Stimulated activated CD8-positive, alpha-beta memory T cell treated with anti-CD3 and anti-CD28 coated beads, Interleukin-4, amount 100 ng/mL, for 1 hour (primary cell): ENCODE measurements at places on chromosomes 2 and 18.

DNA sequence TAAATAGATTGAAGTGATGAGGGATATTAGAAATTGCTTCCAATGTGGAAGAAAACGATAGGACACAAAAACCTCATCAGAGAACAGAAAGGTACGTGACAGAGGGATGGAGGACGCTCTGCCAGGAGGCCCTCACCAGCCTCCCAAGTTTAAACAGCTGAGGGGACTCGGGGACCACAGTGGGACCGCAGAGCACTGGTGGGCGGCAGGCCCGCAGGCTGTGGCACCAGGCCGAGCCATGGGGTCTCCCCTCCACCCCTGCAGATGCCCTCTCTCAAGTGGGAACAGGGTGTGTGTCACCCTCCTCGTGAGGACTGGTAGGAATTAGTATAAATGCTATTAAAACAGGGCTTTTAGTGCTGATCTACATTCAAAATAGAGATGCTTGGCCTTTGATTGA, 10.8 kb downstream of the NDUFA10 start:
- no peak for DNase-seq

GRCh38 chr2:197828464-197829135, 24.2 kb downstream of the PLCL1 start:
- DNase-seq: no peak

DNA sequence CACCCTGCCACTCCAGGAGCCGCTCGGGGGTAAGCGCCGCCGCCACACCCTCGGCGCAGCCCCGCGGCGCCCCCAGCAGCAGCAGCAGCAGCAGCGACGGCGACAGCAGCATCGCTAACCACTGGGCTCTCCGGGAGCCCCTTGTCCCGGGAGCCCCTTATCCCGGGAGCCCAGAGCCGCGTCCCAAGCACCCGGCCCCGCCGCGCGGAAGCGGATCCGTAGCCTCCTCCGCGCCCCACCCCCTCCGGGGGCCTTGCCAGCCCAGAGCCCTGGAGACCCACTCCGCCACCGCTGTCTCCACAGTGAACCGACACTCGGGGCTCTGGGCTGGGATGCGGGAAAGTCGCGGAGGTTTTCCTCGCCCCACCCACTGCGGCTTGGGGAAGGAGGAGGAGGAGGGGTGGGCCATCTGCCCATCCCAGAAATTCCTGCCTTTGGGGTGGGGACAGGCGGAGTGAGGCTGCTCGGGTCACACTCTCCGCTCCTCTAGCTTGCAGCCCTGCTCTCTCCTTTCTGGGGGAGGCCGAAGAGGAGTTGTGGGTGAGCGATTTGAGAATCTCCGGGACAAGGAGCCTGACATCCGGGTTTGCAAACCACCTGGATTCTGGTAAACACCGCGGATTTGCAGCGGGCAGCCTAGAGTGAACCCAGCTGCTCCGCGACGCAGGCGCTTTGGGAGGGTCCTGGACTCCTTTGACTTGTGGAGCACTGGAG, at the start of gene PLA2R1:
TSS of gene PLA2R1 (minus strand) at position 324 of the 714 bp plus-strand sequence. CDS start at position 112, 212 bp downstream.
- DNase-seq: no peak

DNA sequence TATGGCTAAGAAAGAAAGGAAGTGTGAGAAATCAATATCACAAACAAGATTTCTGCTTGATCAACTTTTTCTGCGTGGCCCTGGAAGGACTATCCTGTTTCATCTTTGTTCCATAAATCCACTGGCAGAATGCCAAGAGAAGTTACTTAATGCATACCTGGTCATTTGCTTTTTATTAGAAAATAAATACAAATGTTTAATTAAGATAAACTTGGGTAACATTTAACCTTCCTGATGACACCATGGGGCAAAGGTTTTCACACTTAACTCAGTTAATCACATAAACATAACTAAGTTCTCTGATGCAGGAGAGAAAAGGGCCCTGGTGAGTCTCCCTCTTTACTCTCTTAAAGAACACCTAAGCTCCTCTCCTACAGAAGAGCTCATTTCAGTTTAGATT, 203.3 kb downstream of the AFF3 start:
- DNase-seq: no peak

- DNase-seq: no peak
These were observed 30.7 kb downstream of the METTL8 start for GRCh38 chr2:171402906-171403580.

DNA sequence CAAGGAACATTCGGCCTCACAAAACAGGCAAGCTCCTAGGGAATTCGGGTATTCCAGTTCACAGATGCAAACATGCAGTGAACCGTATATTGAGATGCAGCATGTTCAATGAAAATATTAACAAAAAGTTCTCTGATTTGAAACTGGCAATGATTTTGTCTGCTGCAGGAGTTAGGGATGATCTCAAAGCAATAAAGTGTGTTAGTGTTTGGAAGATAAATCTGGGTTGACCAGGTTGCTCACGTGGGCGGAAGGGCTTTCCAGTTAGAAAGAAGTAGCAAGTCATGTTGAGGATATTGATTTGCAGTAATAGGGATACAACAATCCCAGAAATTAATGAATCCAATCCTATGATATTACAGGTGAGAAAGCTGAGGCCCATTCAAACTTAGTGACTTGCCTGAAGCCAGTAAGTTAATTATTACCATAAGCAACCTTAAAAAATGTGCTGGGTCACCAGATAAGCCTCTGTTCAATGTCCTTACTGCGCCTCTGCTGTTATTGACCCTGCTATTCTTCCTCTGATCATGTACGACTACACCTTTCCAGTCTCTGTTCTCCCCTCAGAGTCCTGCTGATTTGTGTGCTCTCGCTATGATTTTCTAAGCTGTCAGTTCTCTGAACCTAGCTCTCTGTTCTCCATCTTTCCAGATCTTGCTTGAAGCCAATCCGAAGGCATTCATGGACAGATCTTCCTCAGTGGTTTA, 370.8 kb downstream of the DSEL start:
- no peak for DNase-seq

DNA sequence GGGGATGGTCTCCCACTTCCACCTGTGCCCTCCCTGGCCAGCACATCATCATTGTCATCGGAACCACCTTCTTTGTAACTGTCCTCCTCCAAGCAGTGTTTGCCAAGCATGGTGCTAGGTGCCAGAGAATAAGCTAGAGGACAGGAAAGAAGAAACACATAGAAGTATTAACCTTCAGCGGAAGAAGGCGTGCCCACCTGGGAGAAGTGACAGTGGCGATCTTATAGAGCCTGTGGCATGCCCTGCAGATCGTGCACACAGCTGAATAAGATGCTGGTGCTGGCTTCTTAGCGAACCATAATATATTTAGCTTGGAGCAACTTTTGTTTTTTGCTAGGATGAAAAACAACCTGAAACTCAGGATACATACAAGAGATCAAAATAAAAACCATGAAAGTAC, 148.0 kb downstream of the FAM210A start:
- no peak for DNase-seq

DNA sequence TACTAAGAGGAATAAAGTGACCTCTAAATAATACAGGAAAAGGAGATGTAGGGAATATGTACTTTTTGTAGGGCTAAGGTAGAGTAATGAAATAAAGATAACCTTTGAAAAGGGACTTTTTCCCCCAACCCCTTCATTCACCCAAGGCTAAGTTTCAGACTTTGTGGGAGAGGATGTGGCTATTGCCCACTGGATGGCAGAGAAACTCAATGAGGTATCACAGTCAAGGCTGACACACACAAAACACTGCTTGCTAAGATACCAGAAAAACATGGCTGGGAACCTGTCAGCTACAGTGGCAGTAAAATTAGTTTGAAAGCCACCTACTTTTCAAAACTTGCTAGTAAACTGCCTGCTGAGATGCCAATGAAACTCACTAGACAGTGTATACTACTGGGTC, 158.8 kb upstream of the WDSUB1 start:
- no peak for DNase-seq

DNA sequence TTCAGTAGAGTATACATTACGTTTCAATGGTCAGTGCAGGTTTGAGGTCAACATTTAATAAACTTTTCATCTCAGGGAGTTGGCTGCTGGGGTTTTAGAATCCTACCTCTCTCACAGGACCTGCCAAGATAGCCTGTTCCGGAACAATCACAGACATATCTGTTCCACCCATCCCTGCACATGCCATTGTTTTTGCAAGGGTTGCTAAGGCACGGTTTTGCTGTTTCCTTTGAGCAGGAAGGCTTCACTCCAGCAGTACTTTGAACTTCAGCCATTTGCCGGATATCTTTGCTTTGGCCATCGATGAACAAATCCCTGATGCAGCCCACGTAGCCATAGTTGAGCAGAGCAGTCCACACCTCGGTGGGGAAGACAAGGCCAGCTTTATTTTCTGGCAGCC, 493.8 kb downstream of the NRXN1 start:
- no peak for DNase-seq

DNA sequence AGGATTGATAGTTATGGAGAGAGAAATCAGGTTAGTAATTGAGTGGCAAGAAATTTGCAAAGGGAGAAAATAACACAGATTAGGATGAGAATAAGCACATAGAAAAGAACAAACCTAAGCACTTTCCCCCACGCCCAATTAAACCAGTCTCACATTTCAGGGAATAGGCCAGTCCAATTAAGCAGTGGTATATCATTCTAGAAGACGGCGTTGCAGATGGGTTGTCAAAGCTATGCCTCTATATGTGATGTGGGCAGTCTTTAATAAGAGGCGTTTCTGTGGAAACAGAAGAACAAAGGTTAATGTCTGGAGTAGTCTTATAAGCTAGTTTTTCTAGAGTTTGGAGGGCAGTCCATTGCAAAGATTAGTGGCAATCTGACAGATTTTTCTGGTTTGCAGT, 61.6 kb downstream of the B3GNT2 start:
- no peak for DNase-seq

GRCh38 chr18:63207835-63208234, 111.7 kb downstream of the BCL2 start:
- DNase-seq: no peak

GRCh38 chr2:127173057-127173456, 47.0 kb downstream of the CYP27C1 start:
- DNase-seq: no peak

DNA sequence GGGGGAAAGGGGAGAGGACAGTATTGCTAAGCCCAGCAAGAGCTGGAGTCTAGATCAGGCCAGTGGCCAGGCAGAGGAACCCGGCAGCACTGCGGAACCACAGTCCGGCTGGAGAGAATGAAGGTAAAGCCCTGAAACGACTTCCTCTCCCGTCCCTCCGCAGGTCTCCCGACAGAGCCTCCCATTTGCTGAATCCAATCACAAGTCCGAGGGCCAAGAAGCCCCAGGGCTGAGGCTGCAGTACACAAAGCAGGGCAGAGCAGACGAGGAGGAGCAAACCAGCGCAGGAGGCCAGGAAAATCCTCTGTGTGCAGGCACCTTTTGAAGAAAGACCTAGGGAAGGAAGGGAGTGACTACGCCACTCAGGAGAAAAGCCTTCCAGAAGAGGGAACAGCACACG, 104.4 kb downstream of the OSBPL1A start:
- no peak for DNase-seq

DNA sequence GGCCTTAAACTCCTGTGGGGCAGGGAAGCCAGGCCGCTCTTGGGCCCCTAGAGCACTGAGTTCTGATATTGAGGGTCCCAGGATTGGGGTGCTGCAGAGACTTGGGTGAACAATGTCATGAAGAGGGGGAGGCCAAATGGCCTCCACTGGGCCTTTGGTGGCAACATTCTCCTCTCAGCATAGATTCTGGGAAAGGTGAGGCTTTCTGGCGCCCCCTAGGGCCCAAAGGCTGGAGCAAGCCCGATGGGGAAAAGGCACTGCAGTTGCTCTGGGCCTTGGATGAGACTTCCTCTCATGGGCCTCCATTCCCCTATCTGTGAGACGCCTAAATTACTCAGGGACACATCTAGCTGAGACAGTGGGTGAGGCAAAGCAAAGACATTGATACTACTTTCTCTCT, 84.8 kb downstream of the ACAA2 start:
- DNase-seq: no peak

DNA sequence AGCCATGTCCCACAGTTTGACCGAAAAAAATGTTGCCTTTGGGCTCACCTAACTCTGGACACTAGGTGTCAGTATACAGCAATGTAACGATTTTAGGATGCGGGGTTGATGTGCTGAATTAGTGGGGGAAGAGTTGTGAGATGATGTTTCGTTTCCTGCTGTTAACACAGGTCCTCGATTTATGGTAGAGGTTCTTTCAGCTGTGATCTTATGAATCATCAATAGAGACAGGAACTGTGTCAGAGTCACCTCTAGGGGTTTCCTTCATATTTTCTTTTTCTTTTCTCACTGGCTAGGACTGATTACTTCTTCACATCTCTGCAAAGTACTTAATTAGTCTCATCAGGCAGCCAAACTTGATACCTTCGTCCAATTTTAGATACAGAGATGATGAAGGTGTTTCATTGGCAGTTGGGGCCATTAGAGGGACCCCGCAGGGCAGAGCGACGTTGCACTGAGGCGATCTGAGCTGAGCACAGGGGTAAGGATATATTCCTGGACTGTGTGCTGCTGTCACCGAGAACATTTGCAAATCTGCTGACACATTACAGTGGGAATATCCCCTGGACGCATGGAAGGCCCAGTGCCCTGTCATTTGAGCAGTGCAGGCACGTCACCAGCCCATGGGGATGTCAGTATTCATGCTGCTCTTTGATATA, 10.2 kb upstream of the MMADHC start:
- peak; percentile 25 for DNase-seq

GRCh38 chr2:232586943-232587505, 36.5 kb downstream of the EIF4E2 start:
- no peak for DNase-seq

GRCh38 chr2:76599732-76600368, 889.1 kb upstream of the GCFC2 start:
- DNase-seq: no peak

DNA sequence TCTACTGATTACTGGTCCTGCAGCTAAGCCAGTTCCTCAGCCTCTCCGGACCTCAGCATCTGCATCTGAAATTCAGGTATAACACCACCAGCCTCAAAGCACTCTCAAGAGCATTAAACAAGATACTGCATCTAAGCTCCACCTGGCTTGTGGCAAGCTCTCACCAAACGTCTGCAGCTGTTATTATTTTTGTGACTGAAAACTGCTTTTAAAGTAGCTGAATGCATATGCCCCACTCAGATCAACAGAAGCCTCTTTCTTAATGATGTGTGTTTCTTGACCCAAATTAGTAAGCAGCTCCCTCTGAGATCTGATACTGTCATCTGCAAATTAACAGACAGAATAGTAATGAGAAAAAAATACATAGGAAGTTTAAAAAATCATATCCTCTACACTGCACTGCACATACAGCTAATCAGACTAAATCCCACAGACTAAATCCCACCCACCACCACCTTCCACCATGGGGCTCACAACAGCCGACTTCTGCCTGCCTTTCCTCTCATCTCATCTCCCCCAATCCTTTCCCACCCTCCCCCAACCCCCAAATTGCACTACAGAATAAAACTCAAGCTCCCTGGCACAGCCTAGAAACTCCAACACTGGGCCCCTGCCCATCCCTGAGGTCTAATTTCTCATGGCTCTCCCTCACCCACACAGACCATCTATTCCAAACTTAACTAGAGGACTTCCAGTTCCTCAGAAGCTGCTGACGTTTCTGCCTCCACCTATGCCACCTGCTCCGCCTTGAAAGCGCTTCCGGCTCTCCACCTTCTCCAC, 52.9 kb downstream of the TMEM163 start:
- no peak for DNase-seq
